ENCODE measurements at places on chromosomes 5 and 9.

DNA sequence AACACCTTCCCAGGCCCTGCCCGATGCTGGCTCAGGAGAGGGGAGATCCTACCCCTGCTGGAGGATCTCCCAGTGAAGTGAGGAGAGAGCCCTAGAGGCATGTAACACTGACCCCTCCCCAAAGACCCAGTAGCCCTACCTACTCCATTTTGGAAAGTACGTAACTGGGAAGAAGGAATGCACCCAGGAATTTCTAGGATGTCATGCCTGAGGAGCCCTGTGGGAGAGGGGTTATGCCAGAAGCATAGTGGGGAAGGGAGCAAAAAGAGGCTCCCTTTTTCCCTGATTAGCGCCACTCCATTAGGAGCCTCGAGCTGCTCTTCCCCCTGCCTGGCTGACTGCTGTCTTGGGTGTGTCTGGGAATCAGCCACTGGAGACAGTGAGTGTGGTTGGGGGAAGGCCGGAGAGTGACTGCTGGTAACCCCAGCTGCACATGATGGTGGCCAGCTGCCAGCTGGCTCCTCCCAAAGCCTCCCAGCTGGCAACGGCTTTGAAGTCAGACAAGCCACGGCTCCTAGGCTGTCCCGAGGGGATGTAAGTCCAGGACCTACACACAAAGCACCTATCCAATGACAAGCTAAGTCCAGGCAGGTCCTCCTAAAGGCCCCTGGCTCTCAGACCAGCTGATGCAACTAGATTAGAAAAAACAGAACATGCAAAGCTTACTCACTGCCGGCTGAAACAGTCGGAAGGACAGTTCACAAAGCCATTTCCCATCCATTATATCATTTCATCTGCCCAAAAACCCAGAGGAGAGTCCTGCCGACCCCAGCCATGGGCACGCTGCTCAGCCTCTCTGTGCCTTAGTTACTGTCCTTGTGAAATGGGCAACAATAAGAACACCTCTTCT, 136.5 kb upstream of the ABCA1 start:
- DNase-seq = no peak

DNA sequence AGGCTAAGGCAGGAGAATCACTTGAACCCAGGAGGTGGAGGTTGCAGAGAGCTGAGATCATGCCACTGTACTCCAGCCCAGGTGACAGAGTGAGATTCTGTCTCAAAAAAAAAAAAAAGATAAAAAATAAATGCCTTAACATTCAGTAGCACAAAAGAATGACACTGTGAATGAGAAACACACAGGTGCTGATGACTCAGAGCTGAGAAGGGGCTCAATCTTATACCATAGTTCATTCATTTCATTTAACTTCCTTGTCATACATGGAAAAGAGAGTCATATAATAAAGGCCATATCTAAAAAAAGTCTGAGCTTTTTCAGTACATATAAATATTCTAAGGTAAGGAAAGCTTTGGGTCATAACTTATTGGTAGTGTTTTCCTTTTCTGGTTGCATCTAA, 40.6 kb downstream of the WWC1 start:
- DNase-seq = no peak

DNA sequence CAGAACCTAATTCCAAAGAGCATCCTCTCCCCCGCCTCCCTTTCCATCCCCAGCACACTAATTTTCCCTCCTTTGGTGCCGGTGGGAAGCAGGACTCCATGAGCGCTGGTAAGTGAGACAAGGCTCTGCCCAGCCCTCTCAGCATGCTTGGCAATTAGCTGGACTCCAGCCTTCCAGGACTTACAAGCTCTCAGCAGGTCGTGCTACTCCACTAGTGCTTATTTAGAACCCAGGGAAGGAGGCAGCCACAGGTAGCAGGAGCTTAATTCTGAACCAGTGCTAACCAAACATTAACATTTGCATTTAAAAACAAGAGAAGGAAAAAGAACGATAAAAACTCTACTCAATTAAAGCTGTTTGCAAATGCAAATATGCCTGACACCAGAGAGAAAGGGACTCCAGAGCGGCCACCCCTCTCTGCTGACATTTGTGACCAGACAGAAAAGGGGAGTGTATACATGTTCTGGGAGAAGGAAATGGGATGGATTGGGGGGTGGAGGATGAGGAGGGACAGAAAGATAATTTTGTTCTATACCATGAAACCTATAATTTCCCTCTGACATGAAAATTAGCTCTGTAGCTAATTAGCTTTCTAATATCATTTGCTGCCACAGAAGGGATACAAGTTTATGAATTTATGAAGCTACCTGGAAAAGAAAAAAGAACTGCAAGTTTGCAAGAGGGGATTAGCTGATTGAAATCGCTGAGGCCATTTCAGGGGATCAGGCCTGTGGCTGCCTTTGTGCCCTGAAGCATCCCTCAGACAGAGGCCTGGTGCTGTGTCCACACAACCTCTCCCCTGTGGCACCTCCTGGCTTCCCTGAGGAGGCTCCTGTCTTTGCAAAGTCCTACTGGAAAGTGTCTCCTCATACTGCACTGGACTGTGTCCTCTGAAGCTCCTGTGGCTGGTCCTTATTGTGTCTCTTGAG, 266.3 kb downstream of the SEC61B start:
- no peak for DNase-seq

- no peak for DNase-seq
Observed at GRCh38 chr5:40106847-40107246, 572.9 kb upstream of the PTGER4 start.

All from GM18507 (cell line).